WTC11 (cell line): ENCODE measurements at places on chromosomes 13 and 19.

GRCh38 chr19:39319892-39320248 is 793 bp downstream of the LRFN1 start:
- no peak for DNase-seq

DNA sequence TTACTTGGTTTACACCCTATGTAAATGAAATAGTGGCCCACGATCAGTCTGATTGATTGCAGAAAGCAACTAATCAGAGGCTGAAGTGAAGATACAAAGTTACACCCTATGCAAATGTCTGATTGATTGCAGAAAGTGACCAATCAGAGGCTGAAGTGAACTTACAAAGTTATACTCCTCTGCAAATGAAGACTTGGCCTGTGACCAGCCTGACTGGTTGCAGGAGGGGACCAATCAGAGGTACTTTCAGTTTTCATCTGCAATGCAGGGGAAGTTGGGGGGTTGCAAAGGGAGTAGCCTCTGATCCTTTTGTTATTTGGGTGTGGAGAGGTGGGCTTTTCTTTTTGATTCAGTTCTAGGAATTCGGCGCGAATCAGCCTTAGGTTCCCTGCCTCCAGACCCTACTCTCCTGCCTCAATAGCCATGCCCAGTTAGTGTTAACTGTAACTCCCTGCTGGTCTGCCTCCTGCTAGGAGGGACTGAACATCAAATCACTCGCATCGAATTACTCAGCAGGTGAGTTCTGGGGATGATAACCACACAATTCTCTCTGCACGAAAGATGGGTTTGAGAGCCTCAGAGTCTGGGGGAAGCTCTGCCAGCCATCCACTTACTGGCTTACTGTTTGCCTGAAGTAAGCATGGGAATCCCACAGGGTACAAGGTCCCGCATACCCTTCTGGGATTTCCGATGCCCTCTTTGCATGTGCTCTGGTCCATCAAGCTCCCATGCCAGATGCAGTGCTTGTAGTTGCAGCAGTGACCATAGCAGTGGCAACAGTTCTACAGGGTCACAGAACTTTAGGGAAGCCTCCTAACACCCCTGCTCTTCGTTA is 7.5 kb downstream of the ARL11 start:
- no peak for DNase-seq

GRCh38 chr19:17081672-17082630 is 6.4 kb downstream of the MYO9B start:
- no peak for DNase-seq

DNA sequence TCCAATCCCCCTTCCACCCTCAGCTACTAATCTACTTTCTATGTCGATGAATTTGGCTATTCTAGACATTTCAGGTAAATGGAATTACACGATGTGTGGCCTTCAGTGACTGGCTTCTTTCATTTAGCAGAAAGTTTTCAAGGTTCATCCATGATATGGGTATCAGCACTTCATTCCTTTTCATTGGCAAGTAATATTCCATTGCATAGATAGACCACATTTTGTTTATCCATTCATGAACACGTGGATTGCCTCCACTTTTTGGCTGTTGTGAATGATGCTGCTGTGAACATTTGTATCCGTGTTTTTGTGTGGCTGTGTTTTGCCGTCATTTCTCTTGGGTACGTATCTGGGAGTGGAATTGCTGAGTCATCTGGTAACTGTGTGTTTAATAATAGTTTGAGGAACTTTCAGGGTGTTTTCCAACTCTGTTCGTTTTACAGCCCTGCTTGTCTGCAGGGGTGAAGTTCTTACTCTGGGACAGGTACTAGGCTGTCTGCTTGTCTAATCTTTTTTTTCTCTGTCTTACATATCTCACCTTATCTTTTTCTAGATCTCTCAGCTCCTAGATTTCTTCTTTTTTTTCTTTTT is 32.5 kb downstream of the MARK4 start:
- no peak for DNase-seq

DNA sequence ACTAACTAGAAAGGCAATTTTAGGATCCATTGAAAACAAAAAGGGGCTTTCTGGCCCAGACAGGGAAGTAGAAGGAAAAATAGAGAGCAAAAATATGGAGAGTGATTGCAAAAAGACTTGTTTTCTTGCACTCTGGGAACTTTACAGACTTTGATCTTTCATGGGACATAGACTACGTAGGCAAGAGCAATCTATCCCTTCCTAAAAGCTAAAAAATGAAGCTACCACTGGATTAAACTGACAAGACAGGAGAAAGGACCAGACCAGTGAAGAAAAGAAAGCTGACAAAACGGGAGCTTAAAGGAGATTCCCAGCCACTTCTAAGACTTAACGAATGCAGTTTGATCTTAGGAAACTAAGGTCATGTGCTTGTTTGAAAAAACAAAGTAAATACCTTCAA is 524.5 kb downstream of the KLF5 start:
- DNase-seq: no peak

- DNase-seq: no peak
These were observed 554.1 kb upstream of the KLHL1 start for GRCh38 chr13:70662231-70662940.

DNA sequence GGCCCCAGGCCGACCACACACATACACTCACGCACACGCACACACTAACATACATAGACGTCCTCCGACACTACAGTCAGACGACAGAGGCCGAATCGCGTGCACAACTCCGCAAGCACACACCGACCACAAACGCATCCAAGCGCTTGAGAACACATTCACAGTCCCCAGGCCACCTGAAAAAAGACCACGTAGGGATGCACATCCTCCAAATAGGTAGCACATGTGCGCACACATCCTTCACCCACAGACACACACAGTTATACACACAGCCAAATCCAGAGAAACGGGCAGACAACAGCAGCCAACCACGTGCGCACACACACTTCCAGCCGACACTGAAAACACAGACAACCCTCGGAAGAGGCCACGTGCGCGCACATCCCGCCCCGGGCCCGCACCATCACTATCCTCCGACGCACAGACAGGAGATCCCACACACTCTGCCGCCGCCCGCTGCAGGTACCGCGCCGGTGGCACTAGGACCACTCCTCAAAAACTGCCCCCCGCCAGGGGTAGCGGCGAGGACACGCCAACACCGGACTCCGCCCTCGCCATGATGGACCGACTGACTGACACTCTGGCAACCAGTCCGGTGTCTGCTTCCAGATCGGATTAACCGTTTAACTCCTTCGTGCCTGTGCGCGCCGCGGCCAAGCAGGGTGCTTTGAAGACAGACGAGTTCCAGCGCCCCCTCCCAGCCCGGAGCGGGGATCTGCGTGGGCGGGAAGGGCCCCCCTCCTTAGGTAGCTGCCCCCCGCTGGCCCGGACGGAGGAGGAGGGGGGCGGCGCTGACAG is 493 bp upstream of the PDE4A start:
- peak; percentile 91 for DNase-seq

DNA sequence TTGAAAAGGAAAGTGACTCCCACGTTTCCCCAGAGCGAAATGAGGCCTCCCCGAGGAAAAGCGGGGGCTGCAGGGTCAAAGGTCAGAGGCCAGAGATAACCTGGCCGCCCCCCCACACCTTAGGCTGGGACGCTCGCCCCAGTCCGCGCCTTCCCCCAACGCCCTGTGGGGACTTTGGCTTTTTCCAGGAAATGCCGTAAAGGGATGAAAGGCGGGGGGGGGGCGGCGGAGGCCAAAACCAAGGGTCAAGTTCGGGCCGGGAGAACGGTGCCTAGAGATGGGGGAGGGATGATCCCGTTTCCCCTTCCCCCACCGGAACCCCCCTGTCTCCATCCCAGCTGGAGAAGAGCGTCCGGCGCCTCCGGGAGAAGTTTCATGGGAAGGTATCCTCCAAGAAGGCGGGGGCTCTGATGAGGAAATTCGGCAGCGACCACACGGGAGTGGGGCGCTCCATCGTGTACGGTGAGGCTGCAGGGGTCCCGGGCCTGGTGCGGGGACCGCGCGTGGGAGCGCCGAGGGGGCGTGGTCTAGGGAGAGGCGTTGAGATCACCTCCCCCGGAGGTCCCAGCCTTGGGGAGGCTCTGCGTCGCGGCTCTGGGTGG is 575 bp downstream of the SHFL start:
- DNase-seq: no peak

- no peak for DNase-seq
These were observed 17.7 kb downstream of the MIER2 start for GRCh38 chr19:326871-327270.

- peak; percentile 87 for DNase-seq
These were observed 26.4 kb downstream of the CLEC4M start for GRCh38 chr19:7789447-7789846.

DNA sequence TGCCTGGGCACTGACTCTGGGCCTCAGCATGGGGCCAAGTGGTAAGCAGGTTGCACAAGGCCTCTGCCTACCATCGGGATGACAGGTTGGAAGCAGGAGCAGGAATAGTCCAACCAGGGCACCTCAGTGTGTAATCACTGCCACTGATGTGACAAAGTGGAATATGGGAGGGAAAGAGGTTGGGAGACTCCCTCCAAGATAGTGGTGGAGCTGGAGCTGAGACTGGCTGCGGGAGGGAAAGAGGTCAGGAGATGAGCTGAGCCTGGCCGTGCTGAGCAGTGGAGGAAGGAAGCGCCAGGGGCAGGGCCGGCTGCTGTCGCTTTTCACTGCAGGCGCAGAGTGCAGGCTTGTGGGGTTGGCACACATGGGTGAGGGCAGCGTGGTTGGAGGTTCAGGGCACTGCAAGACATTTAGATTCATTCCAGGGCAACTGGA is 6.8 kb downstream of the UPF3A start:
- DNase-seq: no peak

- DNase-seq: peak; percentile 55
These were observed 503 bp upstream of the SLC7A9 start for GRCh38 chr19:32869966-32870573.

- no peak for DNase-seq
These were observed 1.7 kb downstream of the TSSK6 start for GRCh38 chr19:19513682-19514081.

- DNase-seq: no peak
These were observed at the start of gene IQCN for GRCh38 chr19:18274219-18274780. IQCN (minus strand) TSS chr19:18274452; CDS start chr19:18269478, 4,974 bp downstream.

DNA sequence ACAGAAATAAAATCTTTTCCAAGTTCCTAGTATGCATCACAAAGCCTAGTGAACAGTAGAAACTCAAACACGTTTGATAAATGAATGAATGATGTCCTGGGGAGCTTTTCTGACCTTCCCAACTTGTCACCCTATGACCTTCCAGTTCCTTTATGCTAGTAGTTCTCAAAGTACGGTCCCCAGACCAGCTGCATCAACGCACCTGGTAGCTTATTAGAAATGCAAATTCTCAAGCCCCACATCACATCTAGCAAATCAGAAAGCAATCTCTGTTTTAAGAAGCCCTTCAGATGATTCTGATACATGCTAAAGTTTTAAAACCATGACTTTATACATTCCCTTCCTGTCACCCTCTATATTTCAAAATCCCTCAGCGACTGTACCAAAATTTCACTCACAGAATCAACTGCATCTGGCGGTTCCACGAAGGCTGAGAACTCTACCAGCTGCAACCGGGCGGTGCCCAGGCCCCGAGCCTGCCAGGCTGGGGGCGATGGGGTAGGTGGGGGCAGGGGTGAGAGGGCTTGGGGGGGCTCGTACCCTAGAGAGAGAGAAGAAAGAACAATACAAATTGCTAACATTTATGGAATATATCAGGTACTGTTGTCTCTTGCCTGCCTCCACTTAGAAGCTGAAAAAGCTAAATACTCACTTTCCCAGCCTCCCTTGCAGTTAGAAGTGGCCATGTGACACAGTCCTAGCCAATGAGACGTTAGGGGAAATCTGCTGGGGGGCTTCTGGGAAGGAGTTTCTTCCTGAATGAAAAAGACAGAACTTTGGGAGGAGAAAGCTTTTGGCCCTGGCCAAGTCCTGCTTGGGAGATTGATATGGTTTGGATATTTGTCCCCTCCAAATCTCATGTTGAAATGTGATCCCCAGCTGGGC is 13.3 kb downstream of the CD37 start:
- no peak for DNase-seq

GRCh38 chr13:98685146-98685545 is 67.3 kb downstream of the SLC15A1 start:
- no peak for DNase-seq

GRCh38 chr19:47056411-47056810 is 8.0 kb upstream of the TMEM160 start:
- DNase-seq: no peak

DNA sequence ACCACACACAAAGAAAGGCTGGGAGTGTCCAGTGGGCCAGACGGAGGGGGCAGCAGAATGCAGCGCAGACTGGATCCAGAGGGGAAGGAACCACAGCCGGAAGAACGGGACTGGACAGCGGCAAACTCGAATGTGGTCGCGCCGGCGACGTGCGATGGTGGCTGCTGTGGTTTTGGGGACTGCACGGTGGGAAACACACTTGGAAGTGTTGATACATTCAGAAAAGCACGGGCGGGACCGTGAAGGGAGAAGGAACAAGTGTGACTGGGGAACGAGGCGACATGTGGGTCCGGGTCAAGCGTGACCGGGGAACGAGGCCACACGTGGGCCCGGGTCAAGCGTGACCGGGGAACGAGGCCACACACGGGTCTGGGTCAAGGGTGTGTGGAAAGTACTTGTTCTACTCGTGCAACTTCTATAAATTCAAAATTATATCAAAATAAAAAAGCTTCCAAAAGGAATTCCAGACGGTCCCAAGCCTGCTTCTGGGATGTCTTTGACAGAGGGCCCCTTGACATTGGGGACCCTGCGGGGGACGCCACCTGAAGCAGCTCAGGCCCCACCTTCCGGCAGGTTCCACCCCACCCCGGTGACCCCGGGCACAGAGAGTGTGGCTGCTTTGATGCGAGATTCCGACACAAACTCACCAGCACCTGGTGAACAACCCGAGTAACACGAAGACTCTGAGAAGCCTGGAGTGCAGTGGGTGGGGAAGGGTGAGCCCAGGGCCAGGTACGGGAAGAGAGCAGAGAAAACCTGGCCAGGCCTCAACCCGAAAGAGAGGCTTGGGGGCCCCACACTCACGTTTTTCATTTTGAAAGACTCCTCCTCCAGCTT is 25.1 kb upstream of the C13orf46 start:
- no peak for DNase-seq

- no peak for DNase-seq
These were observed 165.0 kb downstream of the FGF14 start for GRCh38 chr13:102236830-102237229.

GRCh38 chr13:41148419-41149283 is 16.0 kb upstream of the KBTBD6 start:
- DNase-seq: no peak

- DNase-seq: peak; percentile 98
These were observed at the start of gene ZNF69 for GRCh38 chr19:11887611-11888531. ZNF69 (plus strand) TSS chr19:11887782; CDS start chr19:11887924, 142 bp downstream.

DNA sequence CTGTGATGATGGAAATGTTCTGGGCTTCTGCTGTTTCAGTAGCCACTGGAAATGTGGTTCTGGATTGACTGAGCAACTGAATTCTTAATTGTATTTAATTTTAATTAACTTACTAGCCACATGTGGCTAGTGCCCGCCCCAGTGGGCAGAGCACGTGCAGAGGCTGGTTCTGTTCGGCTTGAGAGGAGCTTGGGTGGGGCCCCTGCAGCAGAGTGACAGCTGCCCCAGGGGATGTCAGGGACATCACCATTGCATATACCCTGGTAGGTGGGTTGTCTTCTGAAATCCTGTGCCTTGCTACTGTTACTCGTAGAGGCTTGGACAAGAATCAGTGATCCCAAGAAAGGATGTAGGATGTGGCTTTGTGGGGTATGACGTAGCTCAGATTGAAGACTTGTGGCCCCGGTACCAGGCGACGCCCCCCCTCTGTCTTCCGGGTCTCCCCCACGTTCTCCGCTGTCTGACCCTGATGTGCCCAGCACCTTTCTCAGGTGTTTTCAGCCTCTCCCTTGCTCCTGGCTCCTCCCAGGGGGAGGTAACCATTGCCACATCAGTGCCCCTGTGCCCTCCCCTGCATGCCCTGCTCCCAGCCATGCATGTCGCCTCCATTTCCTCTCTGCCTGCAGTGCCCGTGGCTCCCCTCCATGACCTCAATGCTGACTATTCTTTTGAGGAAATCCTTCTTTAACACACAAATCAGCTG is 102.6 kb upstream of the RNF113B start:
- DNase-seq: no peak
